Suprapubic skin (tissue), 4 donors: ENCODE measurements at places on chromosomes 13 and 19. TPM values are rescaled to one million over a fixed set of nuclear protein-coding genes. Genes with fewer than 3 reads are reported as not detected.

Gene SBK3
- total RNA-seq: not detected

Gene CGB8
- total RNA-seq: not detected

Gene LPAR6
- total RNA-seq: 26.0 TPM

Gene RTBDN
- not detected for total RNA-seq

Gene SOX21
- total RNA-seq: 25.1 TPM

Gene RNF113B
- total RNA-seq: not detected

Gene KLC3
- total RNA-seq: 73.4 TPM

Gene SYT3
- total RNA-seq: 0.30 TPM

Gene OR7G2
- total RNA-seq: not detected

Gene SPACA4
- 2.1 TPM for total RNA-seq

Gene SOHLH2
- not detected for total RNA-seq

Gene ZNF530
- total RNA-seq: 9.7 TPM

Gene PTGIR
- 3.0 TPM for total RNA-seq

Gene ARHGAP45
- total RNA-seq: 13.2 TPM

Gene ACTMAP
- total RNA-seq: 4.3 TPM

Gene ZNF416
- total RNA-seq: 6.9 TPM

Gene EDDM13
- 14.9 TPM for total RNA-seq

Gene SMIM24
- total RNA-seq: not detected

Gene ICAM4
- not detected for total RNA-seq

Gene ZNF57
- total RNA-seq: 29.5 TPM

Gene ZNF439
- 5.4 TPM for total RNA-seq

Gene ZNF772
- total RNA-seq: 14.3 TPM

Gene CEACAM16
- total RNA-seq: not detected

Gene CCDC8
- total RNA-seq: 6.5 TPM

Gene ZNF547
- 4.2 TPM for total RNA-seq

Gene BICRA
- 33.6 TPM for total RNA-seq

Gene TNFRSF19
- 100 TPM for total RNA-seq

Gene FAM174C
- 72.5 TPM for total RNA-seq

Gene INTS6
- total RNA-seq: 40.2 TPM

Gene PCID2
- 60.9 TPM for total RNA-seq

Gene LGALS14
- not detected for total RNA-seq

Gene CCDC122
- total RNA-seq: 6.0 TPM
